ENCODE measurements at places on chromosomes 1 and 21.

GRCh38 chr1:15260418-15261154 is 13.6 kb downstream of the FHAD1 start:
- DNase-seq = no peak

- no peak for DNase-seq
Measured at GRCh38 chr1:178273707-178274410, 180.0 kb downstream of the RASAL2 start.

- DNase-seq = no peak
Measured at GRCh38 chr1:35857830-35858229, 25.2 kb upstream of the AGO1 start.

DNA sequence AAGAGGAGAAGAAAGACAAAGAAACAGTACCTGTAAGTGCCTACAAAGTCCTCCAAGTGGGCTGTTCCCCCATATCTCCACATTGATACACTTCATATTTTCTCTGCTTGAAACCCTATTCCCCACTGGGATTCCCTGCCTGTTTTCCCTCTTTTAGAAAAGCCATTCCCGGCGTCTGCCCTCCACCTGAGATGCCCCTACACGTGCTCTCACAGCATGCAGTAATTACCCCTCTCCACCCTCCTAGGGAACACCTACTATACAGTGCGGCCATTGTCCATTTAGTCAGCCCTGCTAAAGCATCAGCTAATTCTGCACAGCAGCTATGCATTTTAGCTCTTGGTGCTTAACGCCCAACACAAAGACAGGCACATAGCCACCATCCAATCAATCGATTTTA is 135.7 kb upstream of the TIAM1 start:
- DNase-seq = no peak

DNA sequence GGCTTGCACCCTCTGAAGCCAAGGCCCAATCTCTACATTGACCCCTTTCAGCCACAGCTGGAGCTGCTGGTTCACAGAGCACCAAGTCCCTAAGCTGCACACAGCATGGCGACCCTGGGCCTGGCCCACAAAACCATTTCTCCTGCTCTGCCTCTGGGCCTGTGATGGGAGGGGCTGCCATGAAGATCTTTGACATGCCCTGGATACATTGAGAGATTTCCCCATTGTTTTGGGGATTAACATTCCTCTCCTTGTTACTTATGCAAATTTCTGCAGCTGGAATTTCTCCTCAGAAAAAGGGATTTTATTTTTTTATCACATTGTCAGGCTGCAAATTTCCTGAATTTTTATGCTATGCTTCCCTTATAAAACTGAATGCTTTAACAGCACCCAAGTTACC is 235.8 kb downstream of the COL11A1 start:
- DNase-seq = no peak

DNA sequence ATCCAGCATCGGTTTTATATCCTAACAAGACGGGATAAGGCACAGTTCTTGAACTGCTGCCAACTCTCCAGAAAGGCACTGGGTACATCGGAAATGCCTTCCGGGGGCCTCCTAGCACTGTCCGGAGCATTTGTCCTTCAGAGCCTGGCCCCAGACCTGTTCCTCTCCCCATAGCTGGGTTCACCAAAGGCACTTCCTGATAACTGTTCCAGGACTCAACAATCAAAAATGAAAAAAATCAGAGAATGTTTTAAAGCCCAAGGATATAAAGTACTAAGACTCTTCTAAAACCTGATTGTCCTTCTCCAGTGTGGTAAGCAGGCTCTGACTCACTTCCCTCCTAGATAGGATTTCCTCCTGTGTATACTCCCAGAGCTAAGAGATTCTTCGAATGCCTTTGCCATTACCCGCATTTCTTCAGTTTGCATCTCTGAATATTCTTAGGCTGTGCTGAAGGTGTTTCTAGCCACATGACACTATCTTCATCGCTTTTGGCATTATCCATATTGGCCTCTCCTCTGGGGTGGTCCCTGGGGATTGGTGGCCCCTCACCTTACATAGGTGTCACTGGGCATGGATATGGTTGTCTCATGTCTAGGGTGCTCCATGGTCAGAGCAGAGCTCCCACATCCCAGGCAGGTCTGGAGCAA is 112.9 kb downstream of the ZBTB18 start:
- DNase-seq = no peak

DNA sequence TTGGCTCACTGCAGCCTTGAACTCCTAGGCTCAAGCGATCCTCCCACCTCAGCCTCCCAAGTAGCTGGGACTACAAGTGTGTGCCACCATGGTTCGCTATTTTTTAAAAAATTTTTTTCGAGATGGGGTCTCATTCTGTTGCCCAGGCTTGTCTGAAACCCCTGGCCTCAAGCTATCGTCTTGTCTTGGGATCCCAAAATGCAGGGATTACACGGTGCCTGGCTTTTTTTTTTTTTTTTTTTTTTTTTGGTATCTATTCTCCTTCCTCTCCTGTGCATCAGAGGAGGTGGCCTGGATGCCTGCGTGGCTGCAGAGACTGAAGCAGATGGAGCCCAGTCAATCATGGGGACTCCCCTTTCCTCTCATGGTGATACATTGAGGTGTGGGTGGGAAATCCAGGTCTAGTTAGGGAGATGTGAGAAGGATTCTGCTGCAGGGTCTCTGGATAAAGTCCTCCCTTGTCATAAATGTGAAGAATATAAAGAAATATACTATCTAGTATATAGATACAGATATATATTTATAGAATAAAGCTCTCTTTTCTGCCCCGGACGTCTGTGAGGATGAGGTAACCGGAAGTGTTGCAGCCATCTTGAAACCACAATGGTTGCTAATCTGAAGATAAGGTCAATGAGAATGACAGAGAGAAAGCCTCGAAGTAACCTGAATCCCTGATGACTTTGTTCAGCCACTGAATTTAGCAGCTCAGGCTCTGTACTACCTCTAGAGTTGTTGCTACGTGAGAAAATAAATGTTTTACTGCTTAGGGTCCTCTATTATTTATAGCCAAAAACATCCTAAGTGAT is 19.5 kb upstream of the RGSL1 start:
- no peak for DNase-seq

DNA sequence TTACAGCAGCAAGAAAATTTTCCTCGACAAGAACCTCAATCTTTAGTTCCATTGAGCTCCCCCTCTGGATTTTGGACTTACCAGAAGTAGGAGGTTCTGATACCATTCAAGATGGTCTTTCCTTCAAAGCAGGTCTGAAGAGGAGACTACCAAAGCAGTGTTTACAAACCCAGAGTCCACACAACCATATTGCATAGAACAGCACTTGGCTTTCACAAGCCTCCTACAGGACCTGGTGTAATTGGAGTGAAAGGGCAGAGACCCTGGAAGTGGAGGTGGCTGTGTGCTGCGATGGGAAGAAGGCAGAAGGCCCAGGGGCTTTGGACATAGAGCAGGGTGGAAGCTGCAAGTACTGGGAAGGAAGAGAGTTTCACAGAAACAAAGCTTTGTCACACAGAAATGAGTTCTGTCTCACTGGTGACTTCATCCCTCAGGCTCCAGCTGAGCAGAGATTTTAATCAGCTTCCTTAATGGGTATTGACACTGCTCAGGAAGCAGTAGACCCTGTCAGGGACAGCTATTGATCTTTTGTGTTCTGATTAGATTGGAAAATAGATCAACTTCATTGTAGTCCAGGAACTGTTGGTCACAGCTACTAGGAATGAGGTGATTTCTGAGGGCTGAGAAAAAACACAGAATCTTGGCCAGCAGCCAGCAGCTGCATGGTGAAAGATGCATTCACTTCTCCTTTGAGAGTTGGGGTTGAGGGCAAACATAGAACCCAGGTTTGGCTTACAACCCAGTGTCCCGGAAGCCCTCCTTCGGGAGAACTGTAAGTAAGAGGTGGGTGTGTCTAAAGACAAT is 124.0 kb downstream of the SYT2 start:
- DNase-seq = no peak

- DNase-seq = no peak
Measured at GRCh38 chr1:217650674-217651073, 19.5 kb downstream of the SPATA17 start.

DNA sequence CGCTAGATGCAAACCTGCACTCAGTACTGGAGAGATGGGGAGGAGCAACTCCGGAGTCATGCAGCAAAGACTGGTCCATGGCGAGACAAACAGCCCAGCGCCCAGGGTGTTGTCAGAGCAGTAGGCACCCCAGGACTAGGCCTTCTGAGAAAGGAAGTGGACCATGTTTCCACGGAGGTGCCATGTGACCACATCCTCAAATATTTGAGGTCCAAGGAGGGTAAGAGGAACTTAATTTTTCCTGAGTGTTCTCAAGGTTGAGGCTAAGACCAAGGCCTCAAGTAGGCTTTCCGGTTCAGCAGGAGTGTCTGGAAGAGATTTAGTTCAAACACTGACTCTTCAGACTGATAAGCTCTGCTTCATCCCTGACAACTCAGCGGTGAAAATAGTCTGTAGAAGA is 186.2 kb downstream of the RHOU start:
- no peak for DNase-seq

DNA sequence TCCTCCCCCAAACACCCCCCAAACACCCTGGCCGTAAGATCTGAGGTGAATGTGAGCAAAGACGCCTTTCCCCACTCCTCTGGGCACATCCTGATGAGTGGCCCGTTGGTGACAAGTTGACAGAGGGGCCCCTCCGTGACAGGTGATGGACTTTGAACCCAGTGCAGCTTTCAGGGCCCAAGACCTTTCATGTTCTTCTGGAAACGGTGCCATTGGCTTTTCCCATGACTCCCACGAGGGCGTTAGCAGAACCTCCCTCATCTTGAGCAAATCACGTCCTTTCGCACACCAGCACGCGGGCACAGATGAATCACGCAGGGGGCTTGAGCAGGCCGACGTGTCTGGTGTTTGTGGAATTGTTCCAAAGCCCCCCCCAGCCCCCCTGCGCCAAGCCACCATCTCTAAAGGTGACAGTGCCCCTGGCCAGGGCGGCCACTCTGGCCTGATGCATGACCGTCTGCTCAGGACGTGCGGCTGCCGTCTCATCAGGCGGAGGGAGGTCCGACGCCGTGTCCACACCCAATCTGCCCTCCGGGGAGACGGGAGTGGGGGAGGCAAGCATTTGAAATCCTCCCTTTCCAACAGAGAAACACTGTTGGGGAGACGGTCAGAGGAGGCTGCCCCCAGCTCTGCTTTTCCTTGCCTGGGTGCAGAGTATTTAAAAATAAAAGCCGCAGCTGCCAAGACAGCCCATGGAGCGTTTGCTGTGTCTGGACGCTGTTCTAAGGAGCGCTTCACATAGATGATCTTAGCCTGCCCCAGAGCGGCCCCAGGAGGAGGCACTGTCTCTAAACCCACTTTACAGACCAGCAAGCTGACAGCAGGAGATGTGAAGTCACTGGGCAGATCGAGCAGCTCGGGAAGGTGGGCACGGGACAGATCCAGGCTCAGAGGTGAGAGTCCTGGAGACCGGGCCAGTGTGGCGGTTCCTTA is 98.3 kb upstream of the ARHGEF16 start:
- DNase-seq = no peak

DNA sequence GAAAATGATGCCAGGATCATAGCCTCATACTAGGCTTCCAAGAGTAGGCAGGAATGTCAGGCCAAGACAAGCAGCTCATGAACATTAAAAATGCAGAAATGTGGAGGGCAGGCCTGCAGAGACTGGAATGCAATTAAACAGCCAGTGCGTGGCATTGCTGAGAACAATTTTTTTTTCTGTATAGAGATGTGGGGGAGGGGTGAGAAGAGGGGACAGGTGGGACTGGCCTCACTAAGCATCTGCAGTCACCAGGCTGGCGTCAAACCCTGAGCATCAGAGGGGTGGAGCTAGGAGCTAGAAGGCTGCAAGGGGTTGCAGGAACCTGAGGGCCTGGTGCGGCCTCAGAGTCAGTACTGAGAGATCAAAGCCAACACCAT is 114.1 kb downstream of the TNR start:
- no peak for DNase-seq

- no peak for DNase-seq
Measured at GRCh38 chr1:45658171-45658570, 28.2 kb downstream of the GPBP1L1 start.

DNA sequence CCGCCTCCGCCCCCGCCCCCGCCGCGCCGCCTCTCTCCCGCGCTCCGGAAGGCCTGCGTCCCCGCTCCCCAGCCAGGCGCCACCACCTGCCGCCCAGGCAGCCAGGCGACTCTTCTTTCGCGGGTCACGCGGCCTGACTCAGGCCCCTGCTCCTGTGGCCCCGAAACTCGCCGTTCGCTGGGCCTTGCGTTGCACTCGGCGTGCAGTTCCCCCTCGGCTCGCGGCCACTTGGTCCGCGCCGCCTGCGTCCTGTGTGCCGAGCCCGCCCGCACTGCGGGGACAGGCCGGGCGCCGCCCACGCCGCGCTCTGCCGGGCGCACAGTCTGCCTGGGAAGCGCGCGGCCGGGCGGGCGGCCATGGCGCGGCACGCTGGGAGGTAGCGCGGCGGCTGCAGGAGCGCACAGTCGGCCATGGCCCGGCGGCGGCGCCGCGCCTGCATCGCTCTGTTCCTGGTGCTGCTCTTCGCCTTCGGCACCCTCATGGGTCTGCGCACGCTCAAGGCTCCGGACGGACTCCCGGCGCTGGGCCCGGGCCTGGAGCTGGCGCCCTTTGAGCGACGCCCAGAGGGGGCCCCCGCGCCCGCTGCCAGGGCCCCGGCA is at the start of gene MANEAL:
MANEAL (plus strand) TSS at position 75 of the 599 bp plus-strand sequence; CDS start at position 411, 336 bp downstream.
- DNase-seq = no peak

GRCh38 chr1:75908717-75909152 is 23.5 kb downstream of the ASB17 start:
- DNase-seq = no peak

DNA sequence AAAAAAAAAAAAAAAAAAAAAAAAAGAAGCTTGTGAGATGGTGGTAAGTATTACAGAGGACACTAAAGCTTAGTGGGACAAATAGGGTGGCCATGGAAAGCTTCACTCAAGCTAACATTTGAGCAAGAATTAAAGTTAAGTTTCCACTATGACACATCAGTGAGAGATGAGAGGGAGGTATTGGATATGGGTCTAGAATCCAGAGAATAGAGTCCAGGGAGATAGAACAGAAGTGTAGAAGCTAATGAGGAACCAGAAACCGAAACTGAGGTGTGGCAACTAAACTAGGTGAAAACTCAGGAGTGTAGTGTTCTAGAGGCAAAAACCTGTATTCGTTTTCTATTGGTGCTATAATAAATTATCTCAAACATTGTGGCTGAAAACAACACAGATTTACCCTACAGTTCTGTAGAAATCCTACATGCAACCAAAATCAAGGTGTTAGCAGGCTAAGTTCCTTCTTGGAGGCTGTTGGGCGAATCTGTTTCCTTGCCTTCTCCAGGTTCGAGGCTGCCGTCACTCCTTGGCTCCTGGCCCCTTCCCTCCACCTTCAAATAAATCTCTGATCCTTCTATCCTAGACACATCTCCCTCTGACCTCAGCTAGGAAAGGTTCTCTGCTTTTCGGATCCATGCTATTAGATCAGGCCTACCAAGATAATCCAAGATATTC is 36.2 kb downstream of the PTP4A2 start:
- no peak for DNase-seq

- no peak for DNase-seq
Measured at GRCh38 chr1:66418021-66418420, 115.9 kb upstream of the SGIP1 start.

- no peak for DNase-seq
Measured at GRCh38 chr21:42542196-42542595, 28.5 kb downstream of the SLC37A1 start.

DNA sequence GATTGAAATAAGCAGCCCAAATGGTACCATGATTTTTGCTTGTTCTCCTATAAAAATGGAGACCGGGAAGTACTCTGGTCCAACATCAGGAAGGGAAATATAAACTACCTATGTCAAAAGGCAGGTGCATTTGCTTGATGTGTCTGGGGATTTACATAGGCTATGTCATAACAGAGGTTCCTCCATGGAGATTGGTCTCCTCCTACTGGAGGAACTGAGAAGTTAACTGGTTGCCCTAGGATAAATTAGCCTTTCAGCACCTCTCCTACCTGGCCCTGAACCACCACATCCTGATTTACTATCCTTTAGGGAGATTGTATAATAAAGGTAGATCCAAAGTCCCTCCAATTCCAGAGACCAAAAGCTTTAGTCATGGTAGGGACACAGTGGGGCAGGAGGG is 1109.3 kb upstream of the B3GALT2 start:
- no peak for DNase-seq
